ENCODE measurements at places on chromosomes 7 and 10. TPM values are rescaled to one million over a fixed set of nuclear protein-coding genes. Genes with fewer than 3 reads are reported as not detected.

- DNase-seq: no peak
Measured at GRCh38 chr10:24694086-24694485, 29.6 kb downstream of the ARHGAP21 start.

DNA sequence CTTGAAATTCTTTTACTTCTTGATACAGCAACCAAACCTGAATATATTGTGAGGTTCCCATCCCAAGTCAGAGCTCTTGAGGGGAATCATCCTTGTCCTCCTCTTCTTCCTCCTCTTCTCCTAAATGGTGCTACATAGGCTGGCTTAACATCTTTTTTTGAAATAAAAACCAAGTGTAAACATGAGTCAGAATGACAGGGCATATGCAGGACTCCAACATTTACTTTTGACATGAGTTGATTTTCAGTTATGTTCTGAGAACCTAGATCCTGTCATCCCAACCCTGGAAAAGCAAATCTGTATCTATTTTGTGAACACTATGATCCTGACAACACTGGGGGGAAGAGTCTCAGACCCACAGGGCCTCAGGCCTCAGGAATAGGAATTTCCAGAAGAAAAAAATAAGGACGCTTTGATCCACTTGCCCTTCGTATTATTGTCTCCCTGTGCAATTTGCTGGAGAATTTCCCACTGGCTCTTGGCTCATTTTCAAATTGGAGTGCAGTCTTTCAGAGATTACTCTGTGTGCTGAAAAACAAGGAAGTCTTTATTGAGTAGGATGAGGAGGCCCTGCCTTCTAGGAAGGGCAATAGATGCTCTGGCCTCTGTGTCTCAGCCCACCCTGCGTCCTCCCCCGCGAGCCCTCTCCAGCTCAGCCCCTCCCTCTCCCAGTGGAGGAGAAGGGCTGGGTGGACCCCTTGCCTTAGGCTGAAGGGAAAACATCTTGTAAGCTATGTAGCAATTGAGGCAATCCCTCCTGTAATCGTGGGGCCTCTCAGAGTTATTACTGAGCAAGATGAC lies 121.6 kb downstream of the CREB5 start:
- DNase-seq: no peak

- no peak for DNase-seq
Measured at GRCh38 chr7:136336932-136337331, 359.8 kb upstream of the MTPN start.

- peak; percentile 13 for DNase-seq
Measured at GRCh38 chr10:88165849-88166271, 302.4 kb downstream of the PTEN start.

SPDYE2 gene
- polyA plus RNA-seq: not detected

GRCh38 chr10:67771200-67771599 lies 66.8 kb downstream of the DNAJC12 start:
- DNase-seq: no peak

DNA sequence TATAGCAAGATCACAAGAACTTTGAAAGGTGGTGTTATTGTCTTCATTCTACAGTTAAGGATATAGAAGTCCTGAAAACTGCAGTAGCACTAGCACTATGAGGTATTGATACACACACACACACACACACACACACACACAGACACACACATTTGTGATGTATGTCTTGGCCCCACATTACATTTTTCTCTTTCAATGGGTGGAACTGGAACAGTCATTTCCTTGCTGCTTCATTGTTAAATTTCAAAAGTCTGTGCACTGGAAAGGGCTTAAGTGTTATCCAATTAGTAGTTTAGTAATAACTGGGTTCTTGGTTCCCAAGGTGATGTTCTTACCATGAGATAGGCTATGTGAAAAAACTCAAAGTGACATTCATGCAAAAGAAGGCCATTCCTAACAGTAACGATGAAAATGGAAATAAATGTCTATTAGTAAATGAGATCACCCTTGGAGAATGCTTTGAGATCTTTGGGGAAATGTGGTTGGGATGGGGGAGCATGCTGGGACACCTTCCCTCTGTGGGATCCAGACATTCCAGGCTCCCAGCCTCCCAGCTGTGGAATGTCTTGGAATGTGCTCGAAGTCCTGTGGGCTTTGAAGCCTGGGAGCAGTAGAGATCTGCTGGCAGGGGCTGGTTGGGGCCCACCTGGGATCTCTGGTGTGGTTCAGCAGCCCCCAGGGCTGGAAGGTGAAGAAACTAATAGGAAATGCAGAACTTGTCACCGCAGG lies 37.4 kb upstream of the CALD1 start:
- peak; percentile 92 for DNase-seq

All from foreskin keratinocyte (primary cell).